Activated naive CD4-positive, alpha-beta T cell treated with anti-CD3 and anti-CD28 coated beads, Interleukin-2, amount 50 U/mL, for 16 hours (primary cell): ENCODE measurements at places on chromosomes 3 and 15.
A peak's percentile ranks its signal among the peaks of the same experiment; 100 is the strongest.

- no peak for DNase-seq
These were observed 8.6 kb downstream of the NDUFB4 start for GRCh38 chr3:120604784-120605183.

GRCh38 chr3:84965141-84965540 lies 6.4 kb downstream of the CADM2 start:
- DNase-seq: no peak

DNA sequence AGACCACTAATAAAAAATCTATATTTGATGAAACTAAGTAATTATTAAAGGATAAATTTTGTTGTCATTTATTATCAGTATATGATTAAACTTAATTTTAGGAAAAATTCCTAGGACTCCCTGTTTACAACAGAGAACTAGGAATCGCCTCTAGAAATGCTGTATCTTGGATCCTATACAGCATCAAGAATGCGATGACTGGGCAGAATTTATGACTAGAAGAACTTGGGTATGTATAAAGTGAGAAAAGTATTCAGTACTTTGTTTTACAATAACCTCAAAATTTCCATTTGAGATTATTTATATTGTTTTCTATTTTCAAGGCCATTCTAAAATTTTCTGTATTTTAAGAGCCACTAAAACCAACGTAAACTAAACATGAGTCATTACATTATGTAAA lies 82.3 kb upstream of the AGTR1 start:
- no peak for DNase-seq

DNA sequence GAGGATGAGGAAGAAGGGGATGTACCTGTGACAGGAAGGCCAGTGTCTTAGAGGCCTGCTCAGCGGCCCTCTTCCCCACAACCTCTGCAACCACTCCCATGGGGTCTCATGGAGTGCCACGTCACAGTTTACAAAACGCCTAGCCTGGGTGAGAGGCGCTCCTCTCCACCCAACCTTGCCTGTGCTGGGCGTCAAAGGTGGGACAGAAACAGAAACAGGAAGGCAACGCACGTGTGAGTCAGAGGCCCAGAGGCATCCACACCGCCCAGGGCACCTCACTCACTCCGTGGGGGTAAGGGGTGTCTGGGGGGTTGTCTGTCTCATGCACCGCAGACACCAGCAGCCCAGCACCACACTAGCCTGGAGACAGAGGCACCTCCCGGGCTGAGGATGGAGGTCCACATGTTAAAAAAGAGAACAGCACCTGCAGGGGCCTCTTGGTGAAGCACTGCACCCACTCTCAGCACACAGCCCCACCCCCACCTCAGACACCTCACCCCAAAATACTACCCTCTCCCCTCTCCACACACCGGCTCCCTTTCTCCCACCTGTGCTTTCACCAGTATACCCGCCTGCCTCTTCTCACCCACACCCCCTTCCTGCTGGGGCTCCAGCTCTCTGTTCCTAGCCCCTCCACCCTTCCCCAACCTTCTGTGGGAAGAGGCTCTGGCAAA lies 4.7 kb upstream of the CALML4 start:
- DNase-seq: peak; percentile 47

DNA sequence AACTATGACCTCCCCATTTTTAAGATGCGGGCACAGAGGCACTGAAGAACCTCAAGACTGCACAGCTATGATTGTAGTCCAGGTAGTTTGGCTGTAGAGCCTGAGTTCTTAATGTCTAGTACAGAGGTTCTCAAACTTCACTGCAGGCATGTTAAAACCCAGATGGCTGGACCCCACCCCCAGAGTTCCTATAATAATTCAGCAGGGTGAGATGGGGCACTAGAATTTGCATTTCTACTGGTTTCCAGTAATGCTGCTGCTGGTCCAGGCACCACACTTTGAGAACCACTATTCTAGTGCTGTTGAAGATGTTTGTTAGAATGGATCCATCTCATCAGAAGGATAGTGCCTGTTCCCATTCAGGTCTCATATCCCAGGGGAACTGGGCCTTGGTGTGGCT lies 274.9 kb downstream of the ABHD5 start:
- DNase-seq: no peak

DNA sequence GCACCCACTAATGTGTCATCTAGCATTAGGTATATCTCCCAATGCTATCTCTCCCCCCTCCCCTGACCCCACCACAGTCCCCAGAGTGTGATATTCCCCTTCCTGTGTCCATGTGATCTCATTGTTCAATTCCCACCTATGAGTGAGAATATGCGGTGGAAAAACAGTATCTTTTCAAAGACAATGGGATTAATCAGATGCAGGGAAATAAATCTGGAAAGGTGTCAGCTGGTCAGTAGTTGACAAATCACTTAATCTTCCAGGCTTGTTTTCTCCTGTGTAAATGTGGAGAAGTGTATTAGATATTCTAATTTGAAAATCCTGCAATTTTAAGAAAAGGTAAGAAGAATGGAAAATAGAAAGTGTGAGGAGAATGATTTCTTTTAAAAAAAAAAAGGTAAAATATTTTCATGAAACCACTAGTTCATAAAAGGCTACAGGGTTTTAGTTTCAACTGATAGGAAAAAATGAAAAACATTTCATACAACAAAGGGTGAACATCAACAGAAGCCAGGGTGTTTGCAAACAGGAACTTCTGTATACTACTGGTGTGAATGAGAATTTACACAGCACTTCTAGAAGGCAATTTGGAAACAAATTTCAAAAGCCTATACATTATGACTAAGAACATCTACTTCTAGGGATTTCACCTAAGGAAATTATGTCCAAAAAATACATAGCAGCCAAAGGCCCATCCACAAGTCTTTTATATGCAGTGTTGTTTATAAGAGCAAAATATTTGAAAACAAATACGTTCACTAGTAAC lies 113.5 kb downstream of the CBLB start:
- no peak for DNase-seq

DNA sequence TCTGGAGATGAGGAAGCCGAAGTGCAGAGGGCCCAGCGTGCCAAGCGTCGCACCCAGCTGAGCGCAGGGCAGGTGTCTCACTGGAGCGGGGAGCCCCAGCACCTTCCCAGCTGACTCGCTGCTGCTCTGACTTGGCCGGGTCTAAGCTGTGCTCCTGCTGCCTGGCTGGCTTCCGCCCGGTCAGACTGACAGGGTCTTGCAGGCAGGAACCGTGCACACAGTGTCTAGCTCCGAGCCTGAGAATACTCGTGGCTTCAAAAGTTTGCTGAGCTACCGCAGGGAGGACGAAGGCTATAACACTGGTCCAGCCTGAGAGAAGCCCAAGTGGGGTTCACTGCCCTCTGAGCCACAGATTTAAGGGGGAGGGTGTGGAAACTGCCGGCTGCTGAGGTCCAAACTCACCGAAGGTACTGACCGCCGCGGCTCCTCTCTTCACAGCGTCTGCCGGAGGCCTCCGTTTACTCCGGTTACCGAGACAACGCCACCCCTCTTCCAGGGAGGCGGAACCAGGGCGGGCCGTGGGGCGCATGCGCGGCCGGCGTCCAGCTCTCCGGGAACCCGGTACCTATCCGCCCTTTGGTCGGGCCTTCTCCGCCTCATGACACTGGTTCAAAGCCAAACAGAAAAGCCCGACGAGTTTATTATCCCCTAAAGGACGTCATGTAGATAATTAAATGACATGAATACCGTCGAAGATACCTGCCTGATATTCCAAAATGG lies at the start of gene CFAP44:
Gene CFAP44 (minus strand): TSS at position 443 of the 720 bp plus-strand sequence. CDS start 7,829 bp downstream, outside the sequence.
- peak; percentile 47 for DNase-seq

- no peak for DNase-seq
These were observed 65.4 kb upstream of the CGNL1 start for GRCh38 chr15:57310876-57311275.

DNA sequence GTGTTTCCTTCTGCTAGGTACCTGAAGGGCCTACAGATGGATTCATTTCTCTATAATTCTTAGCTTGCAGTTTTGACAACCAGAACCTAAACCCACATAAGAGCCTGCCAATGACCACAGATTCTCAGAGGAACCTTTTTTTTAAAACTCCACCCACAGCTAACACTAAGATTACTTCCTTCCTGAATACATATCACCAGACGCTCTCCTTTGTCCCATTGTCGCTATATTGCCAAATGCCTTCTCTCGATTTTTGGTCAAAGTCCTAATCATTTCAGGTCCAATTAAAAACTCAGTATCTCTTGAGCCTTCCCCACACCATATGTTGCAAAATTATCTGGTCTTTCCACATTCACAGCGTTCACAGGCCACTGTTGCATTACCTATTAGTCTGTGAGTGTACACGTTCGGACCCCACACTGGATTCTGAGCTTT lies 12.4 kb downstream of the ZNF710 start:
- no peak for DNase-seq

DNA sequence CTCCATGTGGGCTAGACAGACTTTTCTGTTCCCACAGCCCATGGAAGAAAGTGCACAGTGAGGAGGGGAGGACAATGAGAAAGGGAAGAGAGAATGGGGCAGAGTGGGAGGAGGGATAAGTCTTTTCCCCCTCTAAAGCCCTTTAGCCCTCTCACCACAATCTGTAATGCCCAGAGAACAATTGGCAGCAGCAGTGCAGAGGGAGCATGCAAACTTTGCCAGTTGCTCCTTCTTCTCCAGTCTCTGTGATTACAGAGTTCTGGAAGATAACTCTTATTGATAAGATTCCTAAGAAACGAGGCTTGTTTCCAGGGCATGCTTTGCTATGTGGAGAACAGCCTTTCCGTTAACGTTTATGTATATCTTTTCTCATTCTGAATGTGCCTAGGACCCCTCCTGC lies 50.0 kb upstream of the FMN1 start:
- no peak for DNase-seq

DNA sequence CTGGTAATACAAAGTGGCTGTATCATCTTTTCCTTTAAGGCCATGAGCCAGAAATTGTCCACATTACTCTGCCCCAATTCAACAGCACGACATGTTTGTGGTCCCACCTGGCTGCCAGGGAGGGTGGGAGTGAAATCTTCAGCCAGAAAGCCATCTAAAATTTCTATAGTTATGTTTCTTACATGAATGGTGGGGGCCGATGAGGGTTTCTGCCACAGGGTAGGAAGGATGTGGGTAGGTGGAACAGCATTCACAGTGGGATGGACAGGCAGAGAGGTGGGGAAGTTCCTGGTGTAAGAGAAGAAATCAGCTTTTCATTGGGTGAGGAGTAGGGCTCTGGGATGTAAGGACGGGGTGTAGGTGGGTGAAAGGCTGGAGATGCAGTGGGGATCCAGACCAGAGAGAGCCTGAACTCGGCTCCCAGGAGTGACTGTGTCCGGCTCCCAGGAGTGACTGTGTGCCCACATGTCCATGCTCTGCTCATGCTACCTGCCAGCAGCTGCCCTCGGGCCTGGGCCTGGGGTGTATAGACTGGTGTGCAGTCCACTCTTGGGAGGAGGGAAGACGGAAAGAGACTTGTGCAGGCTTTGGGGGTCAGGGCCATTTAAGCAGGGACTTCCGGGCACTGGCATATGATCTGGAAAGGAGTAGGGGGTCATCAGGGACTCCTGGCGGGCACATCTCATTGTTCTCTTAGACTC lies 3.8 kb upstream of the FBLN2 start:
- no peak for DNase-seq

GRCh38 chr3:37608061-37608702 lies 253.5 kb upstream of the CTDSPL start:
- no peak for DNase-seq

DNA sequence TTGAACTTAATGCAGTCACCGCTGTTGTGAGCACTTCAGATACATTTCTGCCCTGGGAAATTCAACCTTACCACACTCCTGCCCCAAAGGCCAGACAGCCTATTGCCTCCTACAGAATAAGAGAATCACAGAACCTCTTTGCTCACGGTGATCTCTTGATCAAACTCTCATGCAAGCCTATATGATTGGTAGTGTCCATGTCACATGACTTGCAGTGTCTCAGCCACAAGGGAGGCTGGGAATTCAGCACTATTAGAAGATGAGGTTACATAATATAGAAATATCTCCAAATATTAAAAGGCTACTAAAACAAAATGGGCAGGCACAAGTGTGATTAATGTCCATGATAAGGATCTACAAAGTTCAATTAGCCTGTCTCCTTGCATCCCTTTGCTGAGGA lies 3.8 kb upstream of the PCOLCE2 start:
- no peak for DNase-seq

DNA sequence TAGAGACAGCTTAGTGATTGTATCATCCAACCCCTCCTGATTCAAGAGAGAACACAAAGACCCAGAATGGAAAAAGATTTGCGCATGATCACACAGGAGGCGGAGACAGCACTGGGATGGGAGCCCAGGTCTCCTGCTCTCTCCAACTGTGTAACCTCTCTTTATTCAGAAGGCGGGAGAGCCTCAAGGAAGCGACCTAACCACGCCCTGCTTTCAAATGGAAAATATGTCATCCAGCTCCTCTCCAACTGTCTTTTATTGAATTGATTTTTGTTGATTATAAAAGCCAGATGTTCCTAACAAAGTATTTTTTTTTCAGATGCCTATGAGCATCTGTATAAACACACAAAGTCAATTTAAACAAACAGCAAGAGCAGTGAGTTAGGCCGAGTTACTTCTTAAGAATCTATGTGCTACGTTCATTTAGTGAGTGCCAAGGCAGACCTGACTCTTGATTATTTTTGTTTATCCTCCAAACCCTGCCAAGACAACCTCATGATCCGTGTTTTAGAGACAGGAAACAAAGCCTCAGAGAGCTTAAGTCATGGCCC lies 74.5 kb downstream of the BFSP2 start:
- DNase-seq: no peak

DNA sequence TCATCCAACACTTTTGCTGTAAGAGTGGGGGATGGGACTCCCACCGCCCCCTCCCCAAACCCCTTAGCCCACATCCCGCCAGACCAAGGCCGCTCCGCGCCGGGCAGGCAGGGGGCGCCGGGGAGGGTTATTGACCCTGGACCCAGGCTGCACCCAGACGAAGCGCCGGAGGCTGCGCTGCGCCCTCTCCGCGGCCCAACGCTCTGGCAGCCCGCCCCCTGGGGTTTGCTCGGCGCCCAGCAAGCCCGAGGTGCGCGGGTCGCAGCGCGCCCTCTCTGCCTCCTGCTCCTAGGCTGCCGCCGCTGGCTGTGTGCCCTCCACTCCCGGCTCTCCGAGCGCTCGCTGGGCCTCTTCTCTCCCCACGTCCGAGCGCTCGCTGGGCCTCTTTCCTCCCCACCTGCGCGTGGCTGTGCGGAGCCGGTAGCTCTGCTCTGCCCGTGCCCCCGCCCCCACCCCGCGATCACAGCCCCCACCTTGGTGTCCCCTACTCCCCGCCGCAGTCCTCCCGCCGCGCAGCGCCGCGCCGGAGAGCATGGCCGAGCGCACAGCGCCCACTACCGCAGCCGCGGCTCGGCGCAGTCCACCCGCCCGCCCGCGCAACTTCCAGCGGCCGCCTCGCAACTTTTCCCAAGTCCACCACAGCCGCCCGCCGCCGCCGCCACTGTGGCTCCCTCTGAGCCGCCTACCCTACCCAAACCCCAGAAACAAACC lies 1.2 kb downstream of the MECOM start:
- DNase-seq: peak; percentile 37
